ENCODE measurements at places on chromosomes 16 and 17.
A peak's percentile ranks its signal among the peaks of the same experiment; 100 is the strongest.

GRCh38 chr17:44005527-44006271 is 1.3 kb downstream of the NAGS start:
- H3K27me3 ChIP-seq, result no peaks in the 10 kb centered on the region
- H3K4me3 ChIP-seq, result peak overlapping the region; percentile 36
- peaks cover 28% of the 10 kb centered on the region for H3K4me1 ChIP-seq
- no peaks in the 10 kb centered on the region for H3K36me3 ChIP-seq
- peak overlapping the region; percentile 77 for H3K27ac ChIP-seq

DNA sequence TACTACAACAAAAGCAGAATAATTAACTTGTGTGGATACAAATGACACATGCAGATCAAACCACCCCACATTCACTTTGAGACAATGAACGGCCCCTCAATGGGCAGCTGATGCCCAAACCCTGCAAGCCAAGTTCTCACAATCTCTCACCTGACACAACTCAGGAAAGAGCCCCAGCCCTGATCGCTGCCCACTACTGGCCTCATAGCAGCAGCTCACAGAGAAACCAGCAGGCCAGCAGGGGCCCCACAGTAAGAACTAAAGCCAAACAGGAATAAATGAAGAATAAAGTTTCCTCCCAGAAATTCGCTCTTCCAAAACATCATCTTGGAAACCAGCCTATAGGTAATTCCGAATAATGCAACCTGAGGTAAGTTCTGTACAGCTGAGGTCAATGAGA is 7.7 kb downstream of the AKTIP start:
- H3K4me3 ChIP-seq, result no peak overlapping the region
- H3K4me1 ChIP-seq, result no peaks in the 10 kb centered on the region
- DNase-seq, result no peak
- H3K36me3 ChIP-seq, result peaks cover 61% of the 10 kb centered on the region

DNA sequence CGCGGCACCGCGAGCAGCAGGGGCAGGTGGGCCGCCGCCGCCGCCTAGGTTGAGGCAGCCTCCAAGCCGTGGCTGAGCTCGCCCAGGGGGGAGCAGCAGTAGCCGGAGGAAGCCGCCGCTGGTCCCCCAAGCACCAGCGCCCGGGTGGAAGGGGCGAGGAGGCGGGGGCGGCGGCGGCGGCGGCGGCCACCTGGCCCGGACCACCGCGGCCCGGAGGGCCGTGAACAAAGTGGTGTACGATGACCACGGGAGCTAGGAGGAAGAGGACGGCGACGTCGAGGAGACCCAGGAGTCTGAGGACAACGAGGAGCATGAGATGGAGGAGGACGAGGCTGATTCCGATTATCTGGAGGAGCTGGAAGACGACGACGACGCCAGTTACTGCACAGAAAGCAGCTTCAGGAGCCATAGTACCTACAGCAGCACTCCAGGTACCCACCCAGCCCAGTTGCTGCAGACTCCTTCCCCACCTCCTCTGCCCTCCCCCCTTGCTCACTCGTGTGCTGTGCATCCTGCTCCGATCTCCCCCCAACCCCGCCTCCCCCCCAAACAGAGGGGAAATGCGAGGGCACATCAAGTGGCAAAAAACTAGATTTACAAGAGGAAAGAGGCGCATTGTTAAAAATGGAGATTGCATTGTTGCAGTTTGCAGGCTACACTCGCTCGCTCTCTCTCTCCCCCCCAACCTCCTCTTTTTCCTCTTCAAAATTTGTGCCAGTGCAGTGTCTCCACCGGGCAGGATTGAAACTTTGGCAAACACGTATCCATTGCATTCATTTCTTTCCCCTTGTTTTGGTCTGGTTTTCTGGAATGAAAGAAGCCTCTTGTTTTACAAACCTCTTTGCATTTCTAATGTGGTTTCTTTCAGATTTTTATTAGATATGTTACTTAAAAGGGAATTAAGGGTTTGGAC is 41.8 kb upstream of the AMZ2 start:
- H3K4me3 ChIP-seq, result peak overlapping the region; percentile 92
- no peaks in the 10 kb centered on the region for H3K27me3 ChIP-seq
- DNase-seq, result peak; percentile 40

DNA sequence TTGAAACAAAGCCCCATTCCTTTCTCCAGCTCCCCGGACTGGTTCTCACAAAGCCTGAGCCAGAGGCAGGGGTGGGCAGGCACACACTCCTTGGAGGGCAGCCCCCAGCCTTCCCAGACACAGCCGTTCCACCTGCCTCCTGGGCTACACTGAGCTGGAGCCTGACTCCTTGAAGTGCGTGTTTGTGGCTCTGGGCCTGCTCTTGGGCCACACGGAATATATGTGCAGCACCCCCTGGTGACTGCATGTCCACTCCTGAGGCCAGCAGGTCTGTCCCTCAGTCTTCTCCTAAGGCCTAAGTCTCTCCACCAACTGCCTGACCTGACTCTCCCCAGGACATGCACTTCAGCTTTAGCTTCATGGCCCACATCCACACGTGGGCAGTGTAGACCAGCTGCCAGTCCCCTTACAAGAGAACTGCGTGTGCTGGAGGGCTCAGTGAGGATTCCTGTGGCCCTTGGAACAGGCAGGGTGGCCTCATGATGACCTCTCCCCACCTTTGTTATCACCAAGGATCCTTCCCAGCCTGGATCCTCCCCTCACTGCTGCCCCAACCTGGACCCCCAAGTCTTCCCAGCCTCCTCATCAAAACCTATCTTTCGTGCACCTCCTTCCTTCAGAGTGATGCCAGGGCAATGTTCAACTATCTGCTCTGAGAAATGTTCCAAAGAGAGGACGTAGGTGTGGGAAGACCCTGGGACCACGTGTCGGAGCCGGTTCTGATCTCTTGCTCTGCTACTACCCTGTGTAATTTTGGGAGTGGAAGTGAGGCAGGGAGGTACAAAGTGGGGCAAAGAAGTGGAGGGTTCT is 12.4 kb upstream of the SLC6A2 start:
- no peak overlapping the region for H3K4me3 ChIP-seq
- H3K4me1 ChIP-seq, result no peaks in the 10 kb centered on the region
- H3K27ac ChIP-seq, result no peak overlapping the region
- no peaks in the 10 kb centered on the region for H3K36me3 ChIP-seq
- peak; percentile 10 for DNase-seq

DNA sequence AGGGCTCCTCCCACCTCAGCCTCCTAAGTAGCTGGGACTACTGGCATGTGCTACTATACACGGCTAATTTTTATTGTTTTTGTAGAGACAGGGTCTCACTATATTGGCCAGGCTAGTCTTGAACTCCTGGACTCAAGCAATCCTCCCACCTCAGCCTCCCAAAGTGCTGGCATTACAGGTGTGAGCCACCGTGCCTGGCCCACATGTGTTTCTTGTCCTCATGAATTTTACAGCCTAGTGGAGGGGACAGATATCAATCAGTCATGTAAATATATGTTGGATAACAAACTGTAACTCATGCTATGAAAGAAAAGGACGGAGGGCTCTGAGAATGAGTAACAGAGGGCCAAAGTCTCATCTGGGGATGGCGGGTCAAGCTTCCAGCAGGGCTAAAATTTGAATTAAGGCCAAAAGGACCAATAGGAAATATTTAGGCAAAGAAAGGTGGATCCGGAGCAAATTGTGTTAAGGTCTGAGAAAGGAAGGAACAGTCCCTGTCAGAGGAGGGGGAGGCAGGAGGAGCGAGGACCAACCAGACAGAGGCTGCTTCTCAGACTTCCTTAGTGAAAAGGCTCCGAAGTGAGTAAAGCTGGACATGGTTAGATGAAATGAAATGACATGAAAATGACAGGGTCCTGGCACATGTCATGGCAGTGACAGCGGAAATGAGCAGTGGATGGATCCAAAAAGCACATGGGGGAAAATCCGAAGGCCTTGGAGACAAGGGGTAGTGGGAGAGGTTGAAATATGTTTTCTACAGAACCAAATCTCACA is 3.8 kb downstream of the PDZD9 start:
- no peaks in the 10 kb centered on the region for H3K36me3 ChIP-seq
- H3K4me1 ChIP-seq, result peaks cover 2% of the 10 kb centered on the region
- DNase-seq, result no peak
- no peak overlapping the region for H3K27ac ChIP-seq

DNA sequence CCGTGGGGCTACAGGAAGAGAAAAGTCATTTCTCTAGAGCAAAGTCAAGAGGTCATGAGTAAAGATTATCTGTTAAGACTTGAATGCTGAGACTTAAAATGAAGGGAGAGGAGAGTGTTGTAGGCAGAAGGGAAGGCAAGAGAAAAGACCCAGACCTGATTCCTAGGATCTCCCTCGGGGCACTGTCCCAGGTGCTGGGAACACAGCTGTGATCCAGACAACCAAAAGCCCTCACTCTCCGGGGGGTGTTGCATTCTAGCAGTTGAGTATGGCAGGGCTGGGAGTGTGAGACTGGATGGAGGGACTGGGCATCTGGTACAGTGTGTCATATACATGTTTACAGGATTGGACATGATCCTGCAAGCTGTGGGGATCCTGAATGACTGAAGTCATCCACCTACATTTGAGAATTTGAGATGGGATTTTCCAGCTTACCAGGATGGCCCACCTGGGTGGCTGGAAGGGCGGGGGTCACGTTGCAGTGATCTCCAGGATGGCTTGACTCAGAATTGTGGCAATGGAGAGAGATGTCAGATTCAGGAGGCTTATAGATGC is 29.1 kb downstream of the ARSG start:
- no peaks in the 10 kb centered on the region for H3K36me3 ChIP-seq
- H3K4me1 ChIP-seq, result no peaks in the 10 kb centered on the region
- H3K27ac ChIP-seq, result no peak overlapping the region
- no peaks in the 10 kb centered on the region for H3K27me3 ChIP-seq
- H3K4me3 ChIP-seq, result no peak overlapping the region

GRCh38 chr16:21710938-21711337 is 47.2 kb downstream of the OTOA start:
- no peaks in the 10 kb centered on the region for H3K4me1 ChIP-seq
- H3K27me3 ChIP-seq, result no peaks in the 10 kb centered on the region
- no peak for DNase-seq
- H3K27ac ChIP-seq, result no peak overlapping the region
- H3K4me3 ChIP-seq, result no peak overlapping the region

GRCh38 chr17:47829870-47830269 is 1.5 kb downstream of the MRPL10 start:
- DNase-seq, result no peak
- H3K27me3 ChIP-seq, result no peaks in the 10 kb centered on the region
- no peak overlapping the region for H3K27ac ChIP-seq
- H3K4me1 ChIP-seq, result peaks cover 16% of the 10 kb centered on the region
- no peak overlapping the region for H3K4me3 ChIP-seq
- peaks cover 25% of the 10 kb centered on the region for H3K36me3 ChIP-seq

DNA sequence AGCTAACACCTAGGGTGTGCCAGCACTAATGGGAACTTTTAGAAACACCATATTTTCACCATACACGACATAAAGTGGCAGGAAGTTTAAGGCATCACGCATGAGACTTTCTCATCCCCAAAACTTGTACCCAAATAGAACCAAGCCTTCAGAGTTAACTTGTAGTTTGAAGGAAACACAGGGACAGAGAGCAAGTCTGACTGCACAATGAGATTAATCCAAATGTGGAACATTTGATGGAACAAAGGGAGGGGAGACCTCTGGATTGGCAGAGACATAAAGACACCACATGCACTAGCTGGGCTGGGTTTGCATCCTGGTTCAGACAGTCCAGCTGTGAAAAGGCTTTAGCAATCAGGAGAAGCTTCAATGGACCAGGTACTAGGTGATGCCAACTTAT is 24.1 kb downstream of the NPRL3 start:
- H3K27ac ChIP-seq, result no peak overlapping the region
- H3K4me1 ChIP-seq, result peaks cover 3% of the 10 kb centered on the region
- no peak for DNase-seq

DNA sequence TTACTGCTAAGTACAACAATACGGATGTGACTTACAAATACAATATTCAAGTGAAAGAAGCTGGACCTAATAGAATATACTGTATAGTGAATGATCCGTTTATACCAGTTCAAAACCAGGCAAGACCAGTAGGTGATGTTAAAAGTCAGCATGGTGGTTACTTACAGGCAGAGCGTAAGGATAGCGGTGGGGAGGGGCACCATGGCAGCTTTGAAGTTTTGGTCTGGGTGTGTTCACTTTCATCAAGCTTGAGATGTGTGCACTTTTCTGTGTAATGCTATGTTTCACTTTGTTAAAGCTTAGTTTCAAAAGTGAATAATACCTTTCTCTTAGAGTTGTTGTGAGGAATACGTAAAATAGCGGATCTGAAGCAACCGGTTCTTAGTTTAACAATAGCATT is 16.5 kb upstream of the SLC35G3 start:
- no peak overlapping the region for H3K4me3 ChIP-seq
- DNase-seq, result no peak
- H3K27ac ChIP-seq, result no peak overlapping the region
- no peaks in the 10 kb centered on the region for H3K36me3 ChIP-seq
- no peaks in the 10 kb centered on the region for H3K27me3 ChIP-seq

DNA sequence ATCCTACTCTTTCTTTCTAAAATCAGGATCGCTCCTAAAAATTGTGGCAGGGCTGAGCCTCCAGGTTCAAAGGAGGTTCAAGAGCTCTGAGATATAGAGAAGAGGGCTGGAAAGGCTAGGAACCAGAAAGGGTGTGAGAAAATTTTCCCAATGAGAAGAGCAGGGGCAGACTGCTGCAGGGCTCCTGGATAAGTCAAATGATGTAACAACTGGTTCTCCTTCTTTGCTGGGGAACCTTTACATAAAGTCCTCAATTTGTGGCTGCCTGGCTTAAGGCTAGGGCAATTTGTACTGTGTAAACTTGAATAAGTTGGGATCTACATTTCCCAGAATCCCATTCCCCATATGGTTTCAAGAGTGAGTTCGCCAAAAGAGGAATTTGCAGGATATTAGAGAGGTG is 16.3 kb upstream of the AKAP1 start:
- H3K27me3 ChIP-seq, result no peaks in the 10 kb centered on the region
- H3K4me1 ChIP-seq, result no peaks in the 10 kb centered on the region
- no peaks in the 10 kb centered on the region for H3K36me3 ChIP-seq
- DNase-seq, result no peak
- no peak overlapping the region for H3K4me3 ChIP-seq
- no peak overlapping the region for H3K27ac ChIP-seq

Data from thyroid gland (tissue), 4 donors.